PC-3 (cell line): ENCODE measurements at places on chromosomes 16 and 17. TPM values are rescaled to one million over a fixed set of nuclear protein-coding genes. Genes with fewer than 3 reads are reported as not detected.
A peak's percentile ranks its signal among the peaks of the same experiment; 100 is the strongest.

The C16orf92 gene
- total RNA-seq, result not detected in 2 replicates

The CDH3 gene
- total RNA-seq, result 102 and 109 TPM in 2 replicates

The TLK2 gene
- total RNA-seq, result 40.5 and 60.3 TPM in 2 replicates

The CHST6 gene
- total RNA-seq, result 0.35 and 0.91 TPM in 2 replicates

The C1QL1 gene
- total RNA-seq, result 2.8 and 4.1 TPM in 2 replicates

The KIFC3 gene
- 32.6 and 42.2 TPM in 2 replicates for total RNA-seq

The MT3 gene
- not detected in 2 replicates for total RNA-seq

The SEC14L5 gene
- not detected in 2 replicates for total RNA-seq

The LAT gene
- 0.29 and 1.0 TPM in 2 replicates for total RNA-seq

The ASGR1 gene
- 0.95 and 2.2 TPM in 2 replicates for total RNA-seq

- no peak for DNase-seq
Observed at GRCh38 chr17:60653569-60653968, 24.1 kb upstream of the BCAS3 start.

- DNase-seq, result peak; percentile 61
Observed at GRCh38 chr17:82414548-82415281, 3.4 kb upstream of the HEXD start.

GRCh38 chr16:79571065-79571902 is 29.3 kb downstream of the MAF start:
- no peak for DNase-seq

DNA sequence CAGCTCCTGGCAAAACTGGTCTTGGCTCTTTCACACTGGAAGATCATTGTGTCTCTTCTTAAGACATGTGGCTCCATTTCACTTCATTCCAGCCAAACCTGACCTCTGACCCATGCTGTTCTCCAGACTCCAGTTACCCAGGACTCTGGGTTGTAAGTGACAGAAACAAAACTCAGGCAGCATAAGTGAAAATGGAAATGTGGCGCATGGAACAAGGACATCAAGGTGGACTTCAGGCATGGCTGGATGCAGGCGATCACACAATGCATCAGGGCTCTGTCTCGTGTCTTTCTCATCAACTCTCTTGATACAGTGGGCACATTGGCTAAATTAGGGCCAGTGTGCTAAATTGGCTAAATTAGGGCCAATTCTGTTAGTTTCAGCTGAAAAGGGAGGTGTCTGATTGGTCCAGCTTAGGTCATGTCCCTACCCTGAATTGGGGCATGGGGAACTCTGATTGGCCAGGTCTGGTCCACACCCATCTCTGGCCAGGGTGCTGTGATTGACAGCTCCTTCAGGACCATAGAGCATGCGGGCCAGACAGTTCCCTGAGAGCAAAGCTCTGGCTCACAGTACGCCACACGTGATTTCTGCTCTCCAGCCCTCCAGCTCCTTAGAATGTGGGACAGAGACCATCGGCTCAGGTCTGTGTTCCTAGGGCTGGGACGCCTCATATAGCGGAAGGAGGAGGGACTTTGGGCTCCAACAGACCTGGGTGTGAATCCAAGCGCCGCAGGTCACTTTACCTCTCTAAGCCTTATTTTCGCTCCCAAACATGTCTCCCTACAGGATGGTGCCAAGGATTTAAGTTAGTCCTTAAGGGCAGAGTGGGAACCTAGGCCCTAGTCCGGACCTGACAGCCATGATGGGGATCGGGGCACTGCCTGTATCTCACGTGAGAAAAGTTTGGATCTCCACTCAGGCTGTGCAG is 17.5 kb downstream of the SOCS1 start:
- no peak for DNase-seq

DNA sequence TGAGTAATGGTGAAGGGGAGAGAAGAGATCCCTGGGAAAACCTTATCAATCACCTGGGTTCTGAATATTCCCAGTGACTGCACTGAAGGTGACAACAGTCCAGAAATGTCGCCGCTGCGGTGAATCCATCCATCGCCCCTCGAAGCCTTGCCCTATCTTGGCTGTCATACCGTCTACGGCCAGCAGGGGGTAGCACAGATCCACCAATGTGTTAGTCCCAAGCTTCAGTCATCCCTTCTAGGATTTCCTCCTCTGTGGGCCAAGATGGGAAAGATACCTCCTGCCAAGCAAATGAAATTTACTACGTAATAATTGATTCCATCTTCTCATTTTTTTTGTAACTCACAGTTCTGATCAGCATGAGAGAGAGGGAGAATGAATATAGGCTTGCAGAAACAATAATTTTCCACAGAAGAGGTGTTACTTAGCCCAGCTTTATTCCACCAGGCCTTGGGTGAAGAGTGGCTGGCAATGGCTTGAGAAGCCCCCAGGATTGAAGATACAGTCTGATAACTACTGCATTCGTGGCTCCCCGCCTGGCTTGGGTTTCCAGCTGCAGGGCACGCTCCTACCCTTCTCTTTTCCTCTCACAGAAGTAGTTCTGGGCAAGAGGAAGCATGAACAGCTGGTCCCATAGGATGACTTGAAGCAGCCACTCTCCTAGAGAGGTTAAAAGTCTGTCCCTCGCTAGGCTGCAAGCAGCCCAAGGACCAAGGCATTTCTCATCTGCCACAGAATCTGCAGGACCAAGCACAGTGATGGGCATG is 2.6 kb upstream of the FMNL1 start:
- peak; percentile 92 for DNase-seq

DNA sequence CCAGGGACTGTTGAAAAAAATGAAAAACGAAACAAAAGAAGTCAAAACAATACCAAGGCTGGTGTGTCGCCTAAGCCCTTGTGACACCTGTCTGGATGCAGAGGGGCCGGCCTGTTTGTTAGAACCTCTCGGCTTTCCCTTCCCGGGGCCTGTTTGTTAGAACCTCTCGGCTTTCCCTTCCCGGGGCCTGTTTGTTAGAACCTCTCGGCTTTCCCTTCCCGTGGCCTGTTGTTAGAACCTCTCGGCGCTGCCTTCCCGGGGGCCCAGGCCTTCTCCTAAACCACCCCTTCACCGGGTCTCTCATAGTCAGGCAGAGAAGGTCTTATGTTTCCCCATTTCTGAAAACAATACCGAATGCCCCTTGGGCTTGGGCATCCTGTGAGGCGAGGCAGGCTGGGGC is 180.0 kb downstream of the BANP start:
- DNase-seq, result no peak

DNA sequence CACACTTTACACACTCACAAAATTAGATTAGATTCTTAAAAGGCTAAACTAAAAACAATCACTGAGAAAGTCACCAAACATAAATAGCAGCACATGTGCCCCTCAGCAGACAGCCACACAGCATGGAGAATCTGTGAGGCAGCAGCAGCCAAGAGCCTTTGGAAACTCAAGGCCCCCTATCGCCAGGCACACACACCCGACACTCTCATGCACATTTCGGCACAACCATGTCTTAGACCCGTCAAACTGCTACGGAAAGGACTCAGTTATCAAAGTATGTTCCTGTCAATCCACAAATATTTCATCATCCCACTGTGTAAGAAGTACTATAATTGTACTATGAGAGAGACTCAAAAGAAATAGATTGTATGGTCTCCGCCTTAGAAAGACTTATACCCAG is 20.9 kb downstream of the UBE2O start:
- DNase-seq, result no peak

GRCh38 chr16:70575376-70575775 is 51.8 kb downstream of the SF3B3 start:
- no peak for DNase-seq

DNA sequence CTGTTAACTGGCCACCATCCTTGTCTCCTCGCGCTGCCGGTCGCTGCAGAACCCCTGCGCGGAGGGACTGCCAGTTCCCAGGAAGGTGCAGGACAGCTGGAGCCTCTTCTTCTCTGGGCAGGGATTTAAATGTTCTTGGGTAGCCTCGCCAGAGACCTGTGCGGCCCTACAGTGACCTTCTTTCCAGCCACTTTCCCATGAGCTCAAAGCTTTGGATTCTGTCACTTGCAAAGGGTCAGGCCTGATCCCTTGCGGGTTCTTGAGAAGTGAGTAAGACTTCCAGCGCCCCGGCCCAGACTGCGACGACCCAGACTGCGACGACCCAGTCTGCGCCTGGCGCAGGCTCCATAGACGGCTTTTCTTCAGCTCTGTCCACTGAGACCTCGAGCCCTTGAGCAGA is 1.4 kb upstream of the SLFN5 start:
- no peak for DNase-seq

DNA sequence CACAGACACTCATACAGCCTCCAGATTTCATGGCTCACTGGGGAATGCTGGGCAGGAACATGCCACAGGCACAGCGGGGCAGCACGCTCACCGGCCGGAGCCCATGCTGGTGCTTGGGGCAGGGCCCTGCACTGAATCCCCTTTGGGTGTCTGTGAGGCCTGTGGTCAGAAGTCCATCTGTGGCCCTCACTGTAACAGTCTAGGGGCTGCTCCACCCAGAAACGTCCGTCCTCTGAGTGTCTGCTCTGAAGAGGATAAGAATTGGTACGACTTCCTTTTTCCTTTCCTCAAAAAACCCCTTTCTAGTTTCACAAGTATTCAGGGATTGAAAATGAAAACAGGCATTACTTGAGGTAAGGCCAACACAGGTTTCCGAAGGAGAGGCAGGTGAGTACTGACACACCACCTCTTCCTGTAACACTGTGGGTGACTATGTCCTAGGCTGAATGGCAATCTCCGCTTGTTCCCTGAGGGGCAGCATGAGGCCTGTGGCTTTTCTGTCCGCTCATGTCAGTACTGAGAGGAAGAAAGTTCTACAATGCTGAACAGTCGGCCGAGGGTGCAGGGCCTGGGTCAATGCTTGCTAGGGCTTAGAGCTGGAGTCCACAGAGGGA is 42.5 kb downstream of the TMEM11 start:
- no peak for DNase-seq

DNA sequence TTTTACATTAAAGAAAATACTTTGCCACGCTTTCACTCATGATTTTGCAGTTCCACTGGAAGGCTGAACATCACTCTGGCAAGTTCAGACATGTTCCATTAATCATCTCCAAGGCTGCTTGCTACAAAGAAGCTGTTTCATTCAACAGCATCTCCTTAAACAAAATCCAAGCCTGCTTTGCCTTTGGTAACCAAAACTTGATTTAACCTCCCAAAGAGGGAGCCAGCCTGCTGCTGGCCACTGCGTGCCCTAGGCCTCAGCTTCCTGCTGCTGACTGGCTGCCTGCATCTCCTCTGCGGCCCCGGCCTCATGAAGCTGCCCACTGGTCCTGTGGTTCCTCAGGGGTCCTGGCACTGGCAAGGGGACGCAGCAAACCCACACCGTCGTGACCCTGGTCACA is 31.8 kb downstream of the ANKRD11 start:
- no peak for DNase-seq

DNA sequence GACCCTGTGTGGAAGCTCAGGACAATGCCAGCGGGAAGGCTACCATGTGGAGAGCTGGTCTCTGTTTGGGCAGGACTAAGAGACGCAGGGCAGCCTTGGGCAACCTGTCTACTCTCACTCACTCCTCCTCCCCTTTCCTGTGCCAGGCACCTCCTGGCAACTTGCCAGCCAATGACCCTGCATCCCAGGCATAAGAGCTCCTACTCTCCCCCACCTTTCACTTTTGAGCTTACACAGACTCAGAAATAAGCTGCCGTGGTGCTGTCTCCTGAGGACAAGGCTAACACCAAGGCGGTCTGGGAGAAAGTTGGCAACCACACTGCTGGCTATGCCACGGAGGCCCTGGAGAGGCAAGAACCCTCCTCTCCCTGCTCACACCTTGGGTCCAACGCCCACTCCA is 2.6 kb downstream of the HBM start:
- no peak for DNase-seq

DNA sequence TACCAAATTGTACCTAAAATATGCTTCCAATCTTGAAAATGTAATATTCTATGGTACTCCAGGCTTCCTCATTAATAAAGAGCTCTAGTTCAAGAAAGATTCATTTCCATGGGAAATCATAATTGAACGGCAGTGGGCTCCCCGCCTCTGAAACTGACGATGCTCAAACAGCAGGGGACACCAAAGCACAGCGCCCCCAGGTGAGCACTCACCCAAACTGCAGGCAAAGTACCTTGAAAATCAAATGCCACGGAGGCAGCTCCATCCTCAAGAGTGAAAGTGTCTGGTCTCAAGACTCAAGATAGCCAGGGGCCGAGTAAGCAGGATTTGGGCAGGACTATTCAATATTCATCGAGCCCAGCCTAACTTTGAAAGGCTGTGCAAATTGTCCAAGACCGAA is 217.4 kb upstream of the TNRC6C start:
- peak; percentile 42 for DNase-seq

DNA sequence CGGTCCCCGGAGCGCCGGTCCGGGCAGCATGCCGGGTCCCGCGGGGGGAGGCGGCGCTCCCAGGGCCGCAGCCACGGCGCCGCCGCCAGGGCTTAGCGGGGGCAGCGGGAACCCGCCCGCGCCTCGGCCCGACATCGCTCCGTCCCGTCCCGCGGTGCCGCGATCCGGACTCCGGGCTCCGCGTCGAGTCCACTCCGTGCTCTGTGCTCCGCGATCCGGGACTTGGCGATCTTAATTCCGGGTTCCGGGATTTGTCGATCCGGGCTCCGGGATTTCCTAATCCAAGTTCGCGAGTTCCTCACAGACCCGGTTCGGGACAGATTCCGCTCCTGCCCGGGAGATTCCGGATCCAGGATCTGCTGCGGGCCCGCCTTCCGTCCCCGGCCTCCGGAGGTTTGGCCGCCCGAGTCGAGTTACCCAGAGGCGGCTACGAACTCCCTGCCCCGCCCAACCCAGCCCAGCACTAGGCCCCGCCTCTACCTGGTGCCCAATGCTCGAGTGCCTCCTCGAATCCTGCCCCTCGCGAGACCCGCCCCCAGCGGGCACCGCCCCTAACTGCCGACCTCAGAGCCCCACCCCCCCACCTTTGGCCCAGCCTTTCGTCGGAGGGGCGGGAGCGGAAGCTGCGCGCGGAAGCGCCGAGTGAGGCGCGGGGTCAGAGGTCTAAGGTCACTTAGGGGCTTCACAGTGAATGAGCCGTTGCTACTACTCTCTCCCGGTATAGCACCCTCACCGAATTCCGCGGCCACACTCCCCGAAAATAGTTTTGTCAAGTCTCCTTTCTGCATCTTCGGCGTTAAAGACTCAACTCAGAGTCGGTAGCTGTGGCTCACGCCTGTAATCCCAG is at the start of gene SMARCD2:
TSS of gene SMARCD2 (minus strand) at position 146 of the 847 bp plus-strand sequence. CDS start at position 135, 11 bp downstream.
- peak; percentile 99 for DNase-seq

DNA sequence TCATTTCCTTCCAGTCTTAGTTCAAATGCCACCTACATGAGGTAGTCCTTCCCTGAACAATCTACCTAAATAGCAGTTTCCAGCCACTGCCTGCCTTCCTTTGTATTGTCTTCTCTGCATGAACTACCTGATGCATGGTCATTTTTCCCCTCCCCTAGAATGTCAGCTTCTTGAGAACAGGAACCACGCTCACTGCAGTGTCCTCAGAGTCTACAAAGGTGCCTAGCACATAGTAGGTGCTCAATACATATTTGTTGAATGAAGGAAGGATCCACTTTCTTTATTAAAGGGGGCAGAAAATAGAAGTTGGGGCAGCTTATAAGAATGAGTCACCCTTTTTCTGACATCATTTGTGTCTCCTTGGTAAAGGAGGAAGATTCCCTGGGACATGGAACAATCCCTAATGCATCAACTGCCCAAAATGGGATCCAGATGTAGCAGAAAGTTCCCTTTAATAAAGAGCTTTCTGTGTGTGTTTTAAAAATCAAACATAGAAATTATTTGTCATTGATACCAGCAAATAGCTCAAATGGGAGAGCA is 4.4 kb upstream of the CYLD start:
- no peak for DNase-seq

GRCh38 chr17:77499699-77500435 is 359.1 kb downstream of the SEC14L1 start:
- no peak for DNase-seq

GRCh38 chr16:2751577-2752034 is 832 bp upstream of the SRRM2 start:
- DNase-seq, result no peak
